GM12878 (cell line): ENCODE measurements at places on chromosomes 1 and 21. TPM values are rescaled to one million over a fixed set of nuclear protein-coding genes. Genes with fewer than 3 reads are reported as not detected.

The FCAMR gene
- not detected in 2 replicates for total RNA-seq

The NFIA gene
- 0.10 and 0.29 TPM in 2 replicates for total RNA-seq

- DNase-seq, result no peak
Observed at GRCh38 chr1:203680765-203681164, 54.1 kb downstream of the ATP2B4 start.

The MROH7 gene
- total RNA-seq, result not detected in 2 replicates

The OR2L3 gene
- total RNA-seq, result not detected in 2 replicates

GRCh38 chr1:12591267-12591938, 26.6 kb downstream of the DHRS3 start:
- DNase-seq, result no peak

The CCDC17 gene
- total RNA-seq, result 1.7 and 1.9 TPM in 2 replicates

DNA sequence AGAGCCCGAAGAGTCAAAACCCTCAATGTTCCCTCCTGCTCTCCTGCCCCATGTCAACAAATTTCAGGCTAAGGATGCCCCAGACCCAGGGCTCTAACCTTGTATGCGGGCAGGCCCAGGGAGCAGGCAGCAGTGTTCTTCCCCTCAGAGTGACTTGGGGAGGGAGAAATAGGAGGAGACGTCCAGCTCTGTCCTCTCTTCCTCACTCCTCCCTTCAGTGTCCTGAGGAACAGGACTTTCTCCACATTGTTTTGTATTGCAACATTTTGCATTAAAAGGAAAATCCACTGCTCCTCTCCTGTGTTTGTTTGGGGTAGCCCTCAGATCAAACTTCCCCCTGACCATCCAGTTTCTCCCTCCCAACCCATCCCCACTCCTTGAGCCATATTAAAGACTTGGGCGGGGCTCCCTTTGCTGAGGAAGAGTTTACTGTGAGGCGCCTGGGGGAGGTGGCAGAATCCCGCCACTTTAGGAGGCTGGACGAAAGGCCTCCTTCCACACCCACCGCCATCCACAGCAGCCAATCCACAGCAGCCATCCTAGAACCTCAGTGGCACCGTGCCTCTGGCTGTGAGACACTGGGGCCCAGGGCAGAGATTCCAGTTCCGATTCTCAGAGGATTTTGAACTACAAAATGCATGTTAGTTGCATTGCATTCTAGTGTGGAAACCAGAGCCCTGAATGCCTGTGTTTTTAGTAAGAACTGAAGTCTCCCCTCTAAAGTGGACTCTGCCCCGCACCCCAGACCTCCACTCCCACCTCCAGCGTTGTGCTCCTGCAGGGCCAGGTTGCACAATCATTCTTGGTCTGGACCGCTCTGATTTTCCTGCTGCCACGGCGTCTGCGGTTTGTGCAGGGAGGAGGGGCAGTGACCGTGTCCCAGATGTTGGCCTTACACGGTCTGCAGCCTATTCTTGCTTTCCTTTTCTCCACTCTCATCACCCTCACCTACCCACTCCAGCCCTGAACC, 3.0 kb downstream of the OLFML3 start:
- no peak for DNase-seq

The TMEM125 gene
- total RNA-seq, result 0.28 and 1.1 TPM in 2 replicates

GRCh38 chr1:21349693-21350092, 59.4 kb upstream of the ECE1 start:
- DNase-seq, result no peak

The ARHGEF10L gene
- 0.44 and 0.53 TPM in 2 replicates for total RNA-seq

GRCh38 chr1:192581131-192581927, 5.8 kb downstream of the RGS1 start:
- DNase-seq, result no peak

The BCAR3 gene
- total RNA-seq, result 2.7 and 3.8 TPM in 2 replicates

DNA sequence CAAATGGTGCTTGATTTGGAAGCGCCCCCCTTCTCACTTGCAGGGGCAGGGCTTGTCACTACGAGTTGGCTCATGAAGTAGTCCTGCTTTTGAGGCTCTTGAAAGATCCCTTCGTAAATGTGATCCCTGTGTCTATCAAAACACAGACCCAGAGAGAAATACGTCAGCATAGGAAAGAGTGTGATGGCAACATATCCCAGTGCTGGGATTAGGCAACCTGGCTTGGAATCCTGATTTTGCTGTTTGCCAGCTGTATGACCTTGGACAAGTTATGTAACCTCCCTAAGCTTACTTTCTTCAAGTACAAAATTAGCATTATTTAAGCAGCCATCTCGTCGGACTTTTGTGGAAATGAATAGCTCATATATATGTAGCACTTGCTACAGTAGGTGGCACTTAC, 228.4 kb downstream of the ATG4C start:
- DNase-seq, result no peak

GRCh38 chr1:196317535-196318522, 290.4 kb downstream of the KCNT2 start:
- no peak for DNase-seq

GRCh38 chr1:91803847-91804545, 82.0 kb downstream of the TGFBR3 start:
- DNase-seq, result peak; percentile 95

The NPPA gene
- total RNA-seq, result not detected in 2 replicates

The C1orf87 gene
- not detected in 2 replicates for total RNA-seq

- no peak for DNase-seq
Observed at GRCh38 chr1:101187297-101187696, 49.5 kb upstream of the S1PR1 start.

The KRTAP13-2 gene
- total RNA-seq, result not detected in 2 replicates

- DNase-seq, result no peak
Observed at GRCh38 chr21:28922368-28922767, 70.3 kb downstream of the LTN1 start.

The NLRP3 gene
- total RNA-seq, result 8.4 and 9.5 TPM in 2 replicates

The HPDL gene
- total RNA-seq, result 54.6 and 60.2 TPM in 2 replicates

DNA sequence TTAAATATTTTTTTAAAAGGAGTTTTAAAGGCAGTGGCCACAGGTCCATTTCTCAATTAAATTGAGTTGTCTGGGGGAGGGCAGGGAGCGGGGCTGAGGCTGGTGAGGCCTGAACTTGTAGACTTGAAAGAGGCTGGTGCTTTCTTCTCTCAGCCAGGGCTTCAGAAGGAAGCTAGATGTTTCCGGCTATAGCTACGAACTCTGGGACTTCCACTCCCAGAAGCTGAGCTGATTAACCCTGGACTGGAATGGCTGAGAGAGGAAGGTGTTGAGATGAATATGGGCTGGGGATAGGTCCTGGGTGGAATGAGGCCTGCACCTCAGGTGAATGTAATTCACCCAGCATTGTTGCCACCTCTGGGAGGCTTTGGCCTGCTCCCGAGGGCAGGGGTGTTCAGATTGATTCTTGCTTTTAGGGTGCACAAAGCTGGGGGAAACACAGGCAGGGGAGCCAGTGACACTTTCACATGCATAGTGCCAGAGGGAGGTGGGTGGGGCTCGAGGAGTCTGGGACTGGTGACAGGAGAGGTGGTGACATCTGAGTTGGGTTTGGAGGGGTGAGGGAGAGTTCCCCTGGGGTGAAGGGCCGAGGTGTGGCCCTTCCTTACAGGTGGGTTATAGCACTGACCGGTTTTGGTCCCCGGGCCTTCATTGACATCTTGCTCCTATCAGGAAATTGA, 18.2 kb downstream of the LDLRAP1 start:
- DNase-seq, result no peak

The FCER1G gene
- total RNA-seq, result 0.56 and 1.2 TPM in 2 replicates

The WNT3A gene
- not detected in 2 replicates for total RNA-seq

GRCh38 chr1:1421147-1421906, at the start of gene ANKRD65:
TSS of gene ANKRD65 (minus strand) at chr1:1421276. CDS start at chr1:1421005, 271 bp downstream.
- no peak for DNase-seq

DNA sequence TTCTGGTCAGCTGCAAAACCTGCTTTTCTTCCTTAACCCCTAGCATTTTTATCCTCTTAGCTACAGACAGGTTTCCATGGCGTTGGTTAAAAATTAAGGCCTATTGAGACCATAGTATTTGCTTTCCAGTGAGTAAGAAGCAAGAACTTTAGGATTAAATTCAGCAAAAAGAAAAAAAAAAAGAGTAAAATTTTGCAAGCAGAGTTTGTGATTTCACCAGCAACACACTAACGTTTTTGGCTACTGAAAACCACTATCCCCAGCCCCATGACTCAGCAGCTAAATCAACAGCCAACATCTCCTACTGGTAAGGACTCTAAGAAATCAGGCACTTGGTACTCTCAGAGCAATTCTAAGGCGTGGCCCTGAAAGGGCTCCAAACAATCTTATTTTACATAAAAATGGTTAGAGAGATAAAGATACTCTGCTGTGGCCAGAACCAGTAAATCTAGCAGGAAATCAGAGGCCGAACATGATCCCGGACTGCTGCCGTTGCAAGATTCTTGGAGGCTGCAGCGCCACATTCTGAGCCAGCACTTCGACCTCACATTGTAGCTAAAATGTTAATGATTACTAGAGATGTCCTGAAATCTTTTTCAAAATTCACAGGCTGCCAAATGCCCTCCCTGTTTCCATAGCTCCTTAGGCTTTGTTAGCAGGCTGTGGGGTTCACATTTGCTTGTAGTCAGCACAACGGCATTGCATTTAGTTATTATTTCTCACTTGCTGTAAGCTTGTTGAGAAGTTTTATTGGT, 1.6 kb upstream of the ENO1 start:
- DNase-seq, result no peak

DNA sequence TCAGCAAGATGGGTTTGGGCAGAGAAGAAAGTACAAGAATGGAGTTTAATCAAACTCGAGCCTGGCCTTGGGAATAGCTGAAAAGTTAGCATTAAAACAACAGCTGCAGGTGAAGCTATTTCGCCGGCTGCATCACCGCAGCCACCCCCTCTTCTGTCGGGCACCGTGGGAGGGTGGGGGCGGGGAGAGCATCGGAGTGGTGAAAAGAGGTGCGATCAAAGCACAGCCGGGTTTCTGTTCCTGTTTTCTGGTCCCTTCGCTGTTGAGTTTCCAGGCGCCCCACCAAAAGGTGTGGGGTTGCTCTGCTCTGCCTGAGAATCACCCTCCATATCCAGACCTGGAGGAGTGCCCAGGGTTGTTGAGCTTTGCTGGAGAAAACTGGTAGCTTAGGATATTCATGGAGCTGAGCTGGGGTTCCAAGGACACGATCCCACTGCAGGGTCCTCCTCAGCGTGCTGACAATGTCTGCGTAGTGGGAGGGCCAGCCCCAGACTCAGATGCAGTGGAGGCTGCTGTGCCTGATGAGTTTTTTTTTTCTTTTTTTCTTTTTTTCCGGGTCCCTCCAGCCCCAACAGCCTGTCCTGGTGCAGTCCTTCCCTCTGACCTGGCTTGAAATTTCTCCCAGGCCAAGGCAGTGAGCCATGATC, 127.5 kb upstream of the C1orf174 start:
- DNase-seq, result peak; percentile 34

The INSRR gene
- total RNA-seq, result not detected in 2 replicates

GRCh38 chr1:92105546-92106081, 25.5 kb downstream of the BTBD8 start:
- DNase-seq, result no peak

The FAM177B gene
- not detected in 2 replicates for total RNA-seq

The OPTC gene
- total RNA-seq, result not detected in 2 replicates

DNA sequence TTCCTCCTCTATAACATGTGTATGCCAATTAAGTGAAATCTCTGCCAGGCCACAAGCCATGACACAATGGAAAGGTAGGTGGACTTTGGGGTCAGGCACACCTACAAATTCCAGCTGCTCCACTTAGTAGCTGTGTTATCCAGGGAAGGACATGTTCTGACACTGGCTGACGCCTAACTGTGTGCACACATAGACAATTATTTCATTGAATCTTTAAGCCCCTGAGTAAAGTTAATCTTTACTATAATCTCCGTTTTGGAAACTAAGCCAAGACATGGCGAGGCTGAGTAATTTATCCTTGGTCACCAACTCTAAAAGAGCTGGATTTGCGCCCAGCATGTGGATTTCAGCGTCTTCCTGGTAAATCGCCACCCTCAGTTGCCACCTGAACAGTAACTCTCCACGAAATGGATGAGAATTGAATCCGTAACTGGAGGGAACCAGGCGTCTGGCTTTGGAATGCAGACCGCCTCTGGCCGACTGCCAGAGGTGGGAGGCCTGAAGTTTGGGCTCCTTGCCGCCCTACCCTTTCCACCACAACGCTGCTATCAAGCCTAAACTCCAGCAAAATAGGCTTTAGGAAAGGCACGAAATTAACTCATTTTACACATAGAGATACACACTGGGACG, 888 bp upstream of the SNRPE start:
- no peak for DNase-seq

- DNase-seq, result peak; percentile 40
Observed at GRCh38 chr1:202998836-202999750, 8.1 kb upstream of the TMEM183A start.

The YARS1 gene
- 158 and 159 TPM in 2 replicates for total RNA-seq

GRCh38 chr1:23589585-23589986, 30.3 kb upstream of the ID3 start:
- no peak for DNase-seq

The PRKAA2 gene
- total RNA-seq, result not detected in 2 replicates

GRCh38 chr1:165365341-165365740, 8.8 kb upstream of the LMX1A start:
- no peak for DNase-seq

DNA sequence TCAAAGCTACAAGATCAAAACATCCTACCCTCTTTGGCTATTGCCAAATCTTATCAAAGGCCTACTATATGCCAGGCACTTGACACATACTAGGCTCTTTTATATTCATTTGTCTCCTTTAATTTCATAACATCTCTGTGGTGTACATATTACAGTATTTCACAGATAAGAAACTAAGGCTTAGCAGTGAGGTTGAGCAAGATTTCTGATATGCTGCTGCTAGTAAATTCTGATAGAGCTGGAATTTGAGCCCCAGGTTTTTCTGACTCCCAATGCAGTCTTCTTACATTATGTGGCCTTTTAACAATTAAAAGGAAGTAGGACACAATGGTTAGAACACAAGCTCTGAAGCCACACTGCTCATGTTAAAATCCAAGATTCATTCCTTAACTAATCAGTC, 16.8 kb downstream of the CCDC185 start:
- DNase-seq, result no peak

The ADCY10 gene
- total RNA-seq, result not detected in 2 replicates

DNA sequence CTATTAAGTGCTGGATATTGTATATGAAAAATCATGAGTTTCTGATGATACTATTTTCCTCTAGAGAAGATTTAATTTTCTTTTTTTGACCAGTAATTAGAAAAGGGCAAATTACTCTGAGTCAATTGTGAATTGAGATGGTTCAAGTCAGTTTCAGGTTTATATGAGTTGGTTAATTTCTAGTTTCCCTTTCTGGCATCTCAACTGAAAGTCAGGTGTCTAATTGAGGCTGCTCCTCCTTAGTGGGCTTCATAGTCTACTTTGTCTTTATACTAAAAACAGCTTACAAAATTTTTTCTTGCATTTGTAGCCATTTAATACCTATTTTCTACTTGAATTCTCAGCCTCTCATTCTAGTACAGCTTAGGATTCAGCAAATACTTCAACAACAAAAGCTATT, 387.3 kb downstream of the RPS6KC1 start:
- DNase-seq, result no peak

GRCh38 chr1:212601524-212601923, 7.0 kb upstream of the ATF3 start:
- DNase-seq, result no peak

The TFF1 gene
- 0.40 TPM in 1 of 2 replicates, not detected in the other for total RNA-seq

- DNase-seq, result no peak
Observed at GRCh38 chr1:160755911-160756848, 17.1 kb downstream of the SLAMF7 start.
